ENCODE measurements at places on chromosomes 2 and 18.

GRCh38 chr2:36780231-36780839 lies 83.8 kb downstream of the VIT start:
- H3K27ac ChIP-seq: no peak overlapping the region
- no peak for DNase-seq
- peaks cover 9% of the 10 kb centered on the region for H3K4me1 ChIP-seq
- no peaks in the 10 kb centered on the region for H3K36me3 ChIP-seq
- H3K27me3 ChIP-seq: no peaks in the 10 kb centered on the region
- no peak overlapping the region for H3K4me3 ChIP-seq

DNA sequence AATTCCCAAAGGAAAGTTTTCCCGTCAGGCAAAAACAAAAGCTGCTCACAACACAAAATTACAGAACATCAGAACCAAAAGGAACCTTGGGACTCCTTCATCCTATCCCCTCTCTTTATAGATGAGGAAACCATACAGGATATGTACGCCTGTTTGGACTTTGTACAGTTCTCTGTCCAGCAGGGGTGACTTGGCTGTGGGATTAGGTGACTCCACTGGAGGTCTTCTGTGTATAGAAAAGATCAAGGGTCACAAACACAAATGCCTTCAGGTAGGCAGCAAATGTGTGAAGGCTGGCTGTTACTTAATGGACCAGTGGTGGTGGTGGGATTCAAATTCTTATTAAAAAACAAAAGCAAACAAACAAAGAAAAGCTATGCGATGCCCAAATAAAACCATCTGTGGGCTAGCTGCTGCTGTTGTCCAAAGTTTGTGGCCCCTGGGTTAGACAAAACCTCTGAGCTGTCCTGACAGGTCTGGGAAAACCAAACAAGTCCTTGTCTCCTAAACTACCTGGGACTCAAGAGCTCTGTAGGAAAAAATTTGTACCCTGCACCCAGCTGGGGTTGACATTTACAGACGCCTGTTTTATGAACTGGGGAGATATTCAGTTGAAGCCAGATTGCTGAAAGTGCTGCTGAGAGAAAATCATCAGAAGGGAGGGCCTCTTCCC lies 1.3 kb upstream of the CEP68 start:
- no peaks in the 10 kb centered on the region for H3K27me3 ChIP-seq
- no peak overlapping the region for H3K27ac ChIP-seq
- H3K4me3 ChIP-seq: no peak overlapping the region
- H3K36me3 ChIP-seq: no peaks in the 10 kb centered on the region

DNA sequence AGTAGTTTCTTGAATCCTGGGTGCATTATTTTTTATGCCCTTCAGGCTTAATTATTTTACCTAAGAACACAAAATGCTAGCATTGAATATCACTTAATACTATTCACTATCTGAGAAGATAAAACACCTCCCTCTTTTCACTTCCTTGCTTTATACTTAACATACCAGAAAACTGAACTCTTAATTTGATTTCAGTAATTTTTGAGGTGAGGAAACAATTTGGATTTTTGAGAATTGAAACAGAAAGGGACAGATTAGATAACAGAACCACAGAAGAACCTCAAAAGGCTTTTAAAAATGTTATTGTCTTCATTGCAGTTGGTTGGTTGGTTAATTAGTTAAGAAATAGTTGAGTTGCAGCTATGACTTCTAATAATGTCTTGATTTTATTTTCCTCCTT lies 69.5 kb downstream of the GPD2 start:
- H3K4me3 ChIP-seq: no peak overlapping the region
- no peaks in the 10 kb centered on the region for H3K27me3 ChIP-seq
- no peaks in the 10 kb centered on the region for H3K36me3 ChIP-seq

DNA sequence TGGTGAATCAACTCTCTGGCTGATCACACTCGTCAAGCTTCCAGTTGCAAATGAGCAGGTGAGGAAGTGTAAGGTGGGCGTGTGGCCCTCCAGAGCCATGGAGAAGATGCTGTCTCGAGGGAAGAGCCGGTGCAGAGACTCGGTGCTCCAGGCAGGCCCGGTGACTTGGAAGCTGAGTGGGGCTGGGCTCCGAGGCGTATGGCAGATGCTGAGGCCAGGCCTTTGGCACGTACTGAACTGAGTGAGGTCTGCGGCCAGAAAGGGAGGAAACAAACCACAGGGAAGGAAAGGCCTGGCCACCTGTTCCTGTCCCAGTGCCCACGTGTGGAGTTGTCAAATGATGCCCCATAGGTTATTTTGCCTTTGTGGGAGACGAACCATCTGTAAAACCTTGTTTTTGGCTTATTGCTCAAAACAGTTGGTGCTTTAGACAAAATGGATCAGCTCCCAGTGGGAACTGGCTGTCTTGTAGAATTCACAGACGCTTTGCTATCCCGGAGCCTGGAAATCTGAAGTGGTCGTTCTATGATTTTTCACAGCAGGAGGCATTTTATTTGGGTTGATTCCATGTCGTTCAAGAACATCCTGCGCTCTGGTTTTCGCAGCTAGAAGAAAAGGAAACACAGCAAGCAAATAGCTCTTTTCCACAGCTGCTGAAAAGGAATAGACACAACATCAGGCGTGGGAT lies 117.5 kb upstream of the TMEM18 start:
- H3K4me3 ChIP-seq: no peak overlapping the region
- no peaks in the 10 kb centered on the region for H3K27me3 ChIP-seq
- peak; percentile 24 for DNase-seq
- no peaks in the 10 kb centered on the region for H3K36me3 ChIP-seq

DNA sequence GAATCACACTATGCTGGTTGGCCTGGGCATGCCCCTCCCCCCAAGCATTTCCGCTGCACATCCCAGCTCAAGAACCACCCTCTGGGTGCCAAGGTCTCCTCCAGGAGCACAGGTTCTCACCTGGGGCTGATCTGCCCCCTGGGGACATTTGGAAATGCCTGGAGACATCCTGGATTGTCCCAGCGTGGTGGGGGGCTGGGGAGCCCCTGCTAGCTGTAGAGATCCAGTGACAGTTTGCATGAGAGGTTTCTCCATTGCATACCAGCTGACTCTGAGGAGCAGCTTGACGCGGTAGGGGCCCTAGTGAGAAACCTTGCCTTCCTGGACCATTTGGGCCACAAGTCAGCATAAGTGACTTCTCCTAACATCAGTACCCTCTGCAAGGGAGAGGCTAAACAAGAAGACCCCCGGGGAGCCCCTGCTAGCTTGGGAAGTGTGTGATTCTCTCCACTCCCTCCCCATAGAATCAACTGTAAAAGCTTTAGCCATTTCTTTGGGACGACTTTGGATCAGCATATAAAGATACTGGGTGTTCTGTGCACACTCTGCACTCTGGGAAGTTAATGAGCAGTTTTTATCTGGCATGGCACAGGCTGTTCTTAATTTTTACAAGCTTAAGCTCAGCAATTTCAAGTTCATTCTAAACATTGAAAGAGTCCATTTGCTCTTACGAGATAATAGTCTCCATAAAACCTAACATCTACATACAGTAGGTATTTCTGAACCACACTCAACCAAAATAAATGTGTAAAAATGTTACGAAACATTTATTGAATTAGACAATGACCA lies 94.1 kb downstream of the GBX2 start:
- H3K4me3 ChIP-seq: no peak overlapping the region
- no peaks in the 10 kb centered on the region for H3K27me3 ChIP-seq
- DNase-seq: no peak
- H3K27ac ChIP-seq: no peak overlapping the region
- H3K4me1 ChIP-seq: no peaks in the 10 kb centered on the region

DNA sequence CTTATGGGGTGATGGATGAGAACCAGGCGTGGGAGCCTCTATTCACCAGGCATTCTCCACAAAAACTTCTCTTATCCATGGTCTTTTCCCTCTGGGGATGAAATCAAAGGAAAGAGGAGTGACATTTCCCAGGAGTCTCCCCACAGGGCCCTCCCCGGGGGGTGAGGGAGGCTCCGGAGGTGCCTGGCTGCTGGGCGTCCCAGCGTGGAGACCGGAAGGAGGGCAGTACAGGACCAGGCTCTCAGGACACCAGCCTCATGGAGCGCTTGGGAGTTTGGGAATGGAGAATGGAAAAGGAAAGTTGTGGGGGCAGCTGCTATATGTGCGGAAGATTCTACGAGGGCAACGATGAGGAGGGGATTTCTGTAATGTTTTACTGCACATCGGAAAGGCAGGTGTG lies 22.1 kb downstream of the CIB4 start:
- no peak overlapping the region for H3K4me3 ChIP-seq
- H3K36me3 ChIP-seq: no peaks in the 10 kb centered on the region
- H3K4me1 ChIP-seq: no peaks in the 10 kb centered on the region
- H3K27me3 ChIP-seq: no peaks in the 10 kb centered on the region
- no peak for DNase-seq

DNA sequence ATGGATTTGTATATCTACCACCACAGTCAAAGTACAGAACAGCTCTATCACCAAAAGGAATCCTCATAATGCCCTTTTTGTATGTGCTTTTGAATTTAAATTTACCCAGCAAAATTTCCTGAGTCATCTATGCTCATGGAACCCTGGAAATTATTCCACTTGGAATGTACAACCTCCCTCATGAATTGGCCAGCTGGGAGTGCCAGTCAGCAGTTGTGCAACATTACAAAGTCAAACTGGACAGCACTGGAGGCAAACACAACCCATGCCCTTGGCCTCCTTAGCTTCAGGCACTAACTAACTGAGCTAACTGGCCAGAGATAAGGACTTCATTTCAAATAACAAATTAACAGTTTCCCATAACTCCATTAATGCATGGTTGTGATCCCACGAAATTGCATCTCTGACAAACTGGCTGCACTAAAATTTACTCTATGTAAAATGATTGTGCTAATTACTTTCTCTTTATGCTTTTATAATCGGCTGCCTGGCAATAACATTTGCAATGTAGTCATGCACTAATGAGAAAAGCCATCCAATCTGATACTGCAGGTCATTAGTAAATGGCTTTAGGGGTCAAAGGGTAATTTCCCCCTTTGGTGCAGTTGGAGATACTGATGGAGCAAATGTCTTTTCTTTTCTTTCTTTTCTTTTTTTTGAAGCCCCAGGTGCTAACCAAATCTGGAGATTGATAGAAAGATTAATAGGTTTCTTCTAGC lies 270.5 kb downstream of the ACTR3 start:
- no peak overlapping the region for H3K27ac ChIP-seq
- no peaks in the 10 kb centered on the region for H3K36me3 ChIP-seq
- no peak overlapping the region for H3K4me3 ChIP-seq
- DNase-seq: no peak
- no peaks in the 10 kb centered on the region for H3K27me3 ChIP-seq
- H3K4me1 ChIP-seq: no peaks in the 10 kb centered on the region

- H3K27me3 ChIP-seq: no peaks in the 10 kb centered on the region
- no peak for DNase-seq
- H3K4me3 ChIP-seq: no peak overlapping the region
- no peaks in the 10 kb centered on the region for H3K4me1 ChIP-seq
- no peak overlapping the region for H3K27ac ChIP-seq
Observed at GRCh38 chr2:235418918-235419317, 74.9 kb upstream of the AGAP1 start.

DNA sequence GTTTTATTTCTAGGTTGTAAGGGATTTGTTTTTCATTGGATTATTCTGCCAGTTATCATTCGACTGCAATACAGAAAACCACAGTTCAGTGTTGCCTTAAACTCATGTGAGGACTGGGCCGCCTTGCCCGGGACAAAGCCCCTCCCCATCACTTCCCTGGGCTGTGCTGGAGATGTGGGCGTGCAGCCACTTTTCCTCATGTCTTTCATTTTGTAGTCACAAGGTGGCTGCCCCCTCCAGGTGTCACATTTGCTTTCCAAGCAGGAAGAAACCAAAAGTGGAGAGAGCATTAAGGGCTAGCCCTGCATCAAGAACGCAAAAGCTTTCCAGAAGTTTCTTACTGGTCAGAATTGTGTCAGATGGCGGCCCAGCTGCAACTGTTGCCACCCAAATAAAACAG lies 492.5 kb upstream of the ID2 start:
- no peak overlapping the region for H3K27ac ChIP-seq
- peaks cover 10% of the 10 kb centered on the region for H3K4me1 ChIP-seq
- no peak for DNase-seq
- H3K36me3 ChIP-seq: no peaks in the 10 kb centered on the region

GRCh38 chr2:31762085-31762484 lies 181.3 kb upstream of the SRD5A2 start:
- no peak overlapping the region for H3K27ac ChIP-seq
- no peaks in the 10 kb centered on the region for H3K27me3 ChIP-seq
- H3K36me3 ChIP-seq: no peaks in the 10 kb centered on the region
- DNase-seq: no peak
- H3K4me1 ChIP-seq: no peaks in the 10 kb centered on the region

DNA sequence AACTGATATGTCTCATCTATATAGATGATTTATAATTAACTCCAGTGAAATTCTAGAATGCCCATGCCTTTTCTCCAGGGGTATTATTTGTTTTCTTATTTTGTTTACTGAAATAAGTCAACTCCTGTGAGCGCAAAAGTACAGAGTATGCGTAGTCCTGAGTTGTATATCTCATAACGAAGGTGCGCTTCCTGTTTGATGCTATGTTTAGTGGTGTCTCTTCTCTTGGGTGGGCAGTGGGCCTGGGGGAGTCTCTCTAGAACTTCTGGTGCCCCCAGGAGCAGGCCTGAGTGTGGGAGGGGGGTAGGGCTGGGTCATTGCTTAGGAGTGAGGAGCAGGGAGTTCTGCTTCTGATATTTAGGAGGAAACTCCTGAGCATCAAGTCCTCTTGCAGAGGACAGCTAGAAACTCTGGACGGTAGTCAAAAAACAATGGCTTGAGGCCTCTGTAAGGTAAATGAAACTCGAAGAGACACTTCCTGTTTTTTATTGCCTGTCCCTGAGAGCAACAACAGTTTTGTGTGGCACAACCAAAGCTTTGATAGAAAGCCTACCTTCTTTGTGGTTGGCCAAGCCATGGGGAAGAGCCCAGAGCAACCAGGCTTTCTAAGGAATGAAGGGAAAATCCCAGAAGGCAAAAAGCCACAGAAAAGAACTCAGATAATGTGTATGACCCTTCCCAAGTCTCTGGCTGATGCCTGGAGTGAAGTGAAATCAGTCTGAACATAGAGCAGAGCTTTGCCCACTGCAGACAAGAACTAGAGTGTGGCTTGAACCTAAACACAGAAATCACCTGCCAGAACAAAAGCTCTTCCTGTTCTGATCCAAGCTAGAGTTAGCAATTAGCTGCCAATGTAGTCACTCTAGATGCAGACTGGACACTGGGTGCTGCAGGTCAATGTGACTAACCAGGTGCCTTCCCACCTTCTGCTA lies 8.5 kb upstream of the SP140L start:
- DNase-seq: no peak
- H3K27me3 ChIP-seq: no peaks in the 10 kb centered on the region
- H3K4me1 ChIP-seq: no peaks in the 10 kb centered on the region
- no peak overlapping the region for H3K4me3 ChIP-seq

GRCh38 chr2:215059724-215060123 lies 78.7 kb downstream of the ABCA12 start:
- no peak overlapping the region for H3K4me3 ChIP-seq
- H3K4me1 ChIP-seq: no peaks in the 10 kb centered on the region
- no peaks in the 10 kb centered on the region for H3K27me3 ChIP-seq
- no peak for DNase-seq

Data from H1 (cell line).